ENCODE measurements at places on chromosomes 6 and 20.
A peak's percentile ranks its signal among the peaks of the same experiment; 100 is the strongest.

GRCh38 chr6:166530211-166531095 is 56.0 kb downstream of the RAMACL start:
- no peak for DNase-seq

DNA sequence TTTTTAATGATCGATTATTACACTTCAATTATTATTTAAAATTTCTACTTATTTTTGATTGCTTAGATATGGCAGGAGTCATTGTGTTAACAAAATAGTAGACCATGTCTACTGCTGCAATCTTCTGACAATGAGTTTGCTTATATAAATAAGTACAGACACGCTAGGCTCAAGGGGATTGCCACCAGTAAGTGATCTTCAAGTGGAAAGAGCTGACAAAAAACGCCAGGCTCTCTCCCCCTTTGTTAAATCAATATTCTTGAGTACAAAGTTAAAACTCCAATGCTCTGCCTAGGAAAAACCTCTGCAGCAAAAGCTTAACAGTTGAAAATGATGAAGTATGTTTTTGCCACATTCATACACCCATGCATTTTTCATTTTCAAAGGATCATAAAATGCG is 738.1 kb downstream of the HDGFL1 start:
- no peak for DNase-seq

DNA sequence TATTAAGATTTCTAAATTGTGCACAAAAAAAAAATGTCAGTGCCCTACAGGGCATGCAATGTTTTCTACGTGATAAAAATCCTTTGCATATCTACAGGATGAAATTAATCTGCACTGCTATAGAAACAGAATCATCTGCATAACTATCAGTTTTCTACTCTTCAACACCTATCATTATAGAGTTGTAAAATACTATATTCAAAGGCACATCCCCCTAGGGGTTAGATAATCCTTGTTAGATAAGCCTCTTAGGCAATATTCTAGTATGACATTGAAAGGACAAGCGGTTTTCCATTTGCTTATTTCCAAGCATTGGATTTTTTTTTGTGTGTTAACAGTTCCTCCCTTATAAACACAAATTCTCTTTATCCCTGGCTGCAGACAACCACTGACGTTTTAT is 98.7 kb upstream of the LAMA2 start:
- DNase-seq, result no peak

GRCh38 chr6:42745083-42745639 is 742 bp downstream of the TBCC start:
- peak; percentile 21 for DNase-seq

GRCh38 chr6:30100585-30101443 is 12.1 kb downstream of the TRIM31 start:
- no peak for DNase-seq

DNA sequence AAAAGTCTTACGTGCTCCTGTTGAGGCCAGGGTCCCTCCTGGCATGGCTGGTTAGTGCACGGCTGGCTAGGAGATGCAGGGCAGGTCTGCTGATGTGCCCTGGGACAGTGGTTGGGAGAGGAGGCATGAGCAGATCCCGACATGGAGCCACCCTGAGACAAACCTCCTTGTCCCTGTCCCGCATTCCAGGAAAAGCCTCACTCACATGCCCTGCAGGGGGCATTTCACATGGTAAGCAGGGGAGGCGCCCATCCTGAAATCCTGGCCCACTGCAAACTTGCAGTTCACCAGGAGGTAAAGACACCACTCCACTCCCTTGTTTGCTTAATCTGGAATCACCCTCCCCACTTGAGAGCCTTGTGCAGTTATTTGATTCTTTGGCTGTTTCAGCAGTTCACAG is 116.7 kb upstream of the SLC24A3 start:
- DNase-seq, result no peak

GRCh38 chr6:151087861-151088598 is 151.7 kb upstream of the AKAP12 start:
- DNase-seq, result no peak

GRCh38 chr6:134199848-134200606 is 117.9 kb downstream of the SGK1 start:
- DNase-seq, result no peak

DNA sequence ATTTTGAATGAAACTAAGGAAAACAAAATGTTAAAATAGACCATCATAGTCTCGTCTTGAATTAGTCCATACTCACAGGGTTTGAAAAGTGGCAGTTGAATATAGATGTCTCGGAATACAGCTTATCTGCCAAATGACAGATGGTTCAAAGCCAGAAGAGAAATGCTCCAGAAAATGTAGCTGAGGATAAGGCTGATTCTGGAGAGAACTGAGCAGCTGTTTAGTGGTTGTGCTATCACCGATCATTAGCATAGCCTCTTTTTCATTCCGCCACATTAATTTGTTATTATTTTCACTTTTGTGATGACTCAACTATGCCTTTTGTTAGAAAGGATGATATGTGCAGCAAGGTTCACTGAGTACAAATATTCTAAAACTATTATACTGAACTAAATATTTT is 390.2 kb upstream of the MAN1A1 start:
- no peak for DNase-seq
